CD4-positive, alpha-beta T cell treated with Interleukin-12 subunit alpha and Interleukin-12 subunit beta, for 1 hour (primary cell): ENCODE measurements at places on chromosomes 7 and 10.
A peak's percentile ranks its signal among the peaks of the same experiment; 100 is the strongest.

DNA sequence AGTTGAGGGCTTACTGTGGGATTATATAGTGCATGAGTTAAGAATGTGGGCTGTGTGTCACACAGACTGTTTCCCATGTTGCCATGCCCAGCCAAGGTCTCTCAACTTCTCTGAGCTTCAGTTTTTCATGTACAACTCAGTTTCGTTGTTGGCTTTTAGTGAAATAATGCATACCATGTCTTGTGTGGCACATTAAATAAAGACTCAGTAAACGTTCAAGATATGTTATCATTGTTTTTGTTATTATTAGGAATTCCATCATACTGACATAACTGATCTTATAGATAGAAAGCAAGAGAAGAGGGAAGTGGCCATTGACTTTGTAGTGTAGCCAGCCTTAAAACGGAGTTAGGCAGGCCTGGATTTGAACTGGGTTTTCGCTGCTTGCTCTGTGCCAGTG, 2.9 kb downstream of the CDK14 start:
- DNase-seq, result no peak

- no peak for DNase-seq
Measured at GRCh38 chr7:127885843-127886242, 145.4 kb downstream of the LRRC4 start.

GRCh38 chr7:20038676-20039075, 178.5 kb downstream of the MACC1 start:
- no peak for DNase-seq

GRCh38 chr10:95474228-95475002, 86.8 kb downstream of the SORBS1 start:
- no peak for DNase-seq

GRCh38 chr7:77826300-77826699, 27.7 kb downstream of the PHTF2 start:
- no peak for DNase-seq

DNA sequence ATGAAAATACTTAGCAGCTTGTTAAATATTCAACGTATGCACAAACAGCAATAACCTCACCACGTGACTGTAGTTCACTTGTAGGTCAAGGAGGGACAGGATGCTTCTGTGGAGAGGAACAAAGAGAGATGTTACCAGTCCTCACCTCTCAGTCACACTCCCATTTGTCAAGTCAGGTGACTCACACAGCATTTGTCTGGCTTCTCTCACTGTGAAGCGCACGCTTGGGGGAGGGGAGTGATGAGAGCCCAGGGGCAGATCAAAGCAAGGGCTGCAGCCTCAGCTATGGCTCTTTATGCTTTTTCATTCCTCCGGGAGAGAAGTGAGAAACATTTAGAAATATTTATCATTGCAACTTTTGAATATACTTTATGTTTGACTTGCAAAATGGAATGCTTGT, 2.9 kb upstream of the RBM20 start:
- DNase-seq, result peak; percentile 24

DNA sequence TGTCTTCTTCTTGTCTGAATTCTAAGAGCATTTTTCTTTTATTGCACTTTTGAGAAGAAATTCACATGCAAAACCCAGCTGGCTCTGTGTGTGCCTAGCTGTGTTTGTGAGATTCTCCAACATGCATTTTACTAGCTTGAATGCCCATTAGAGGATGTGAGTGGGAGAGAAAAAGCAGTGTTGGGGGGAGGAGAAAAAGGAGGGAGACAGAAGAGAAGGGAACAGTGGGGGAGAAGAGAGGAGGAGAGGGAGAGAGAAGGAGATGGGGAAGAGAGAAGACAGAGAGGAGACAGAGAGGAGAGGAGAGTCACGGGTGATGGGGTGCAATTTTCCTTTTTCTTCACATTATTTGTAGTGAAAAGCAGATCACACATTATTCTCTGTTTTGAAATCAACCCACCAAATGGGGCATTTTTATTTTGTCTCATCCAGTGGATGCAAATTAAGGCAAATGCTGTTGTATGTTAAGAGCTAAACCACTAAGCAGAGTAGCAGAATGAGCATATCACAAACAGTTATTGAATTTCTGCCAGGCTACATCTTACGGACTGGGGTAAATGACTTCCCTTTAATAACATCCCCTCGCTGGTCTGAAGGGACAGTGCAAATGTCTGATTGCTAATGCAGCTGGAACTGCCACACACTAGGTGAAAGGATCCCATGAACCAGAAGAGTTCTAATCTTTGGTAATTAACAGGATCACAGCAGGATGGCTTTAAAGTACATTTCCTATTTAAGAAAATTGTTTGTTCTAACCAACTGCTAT, 849 bp downstream of the LRRN3 start:
- DNase-seq, result no peak

DNA sequence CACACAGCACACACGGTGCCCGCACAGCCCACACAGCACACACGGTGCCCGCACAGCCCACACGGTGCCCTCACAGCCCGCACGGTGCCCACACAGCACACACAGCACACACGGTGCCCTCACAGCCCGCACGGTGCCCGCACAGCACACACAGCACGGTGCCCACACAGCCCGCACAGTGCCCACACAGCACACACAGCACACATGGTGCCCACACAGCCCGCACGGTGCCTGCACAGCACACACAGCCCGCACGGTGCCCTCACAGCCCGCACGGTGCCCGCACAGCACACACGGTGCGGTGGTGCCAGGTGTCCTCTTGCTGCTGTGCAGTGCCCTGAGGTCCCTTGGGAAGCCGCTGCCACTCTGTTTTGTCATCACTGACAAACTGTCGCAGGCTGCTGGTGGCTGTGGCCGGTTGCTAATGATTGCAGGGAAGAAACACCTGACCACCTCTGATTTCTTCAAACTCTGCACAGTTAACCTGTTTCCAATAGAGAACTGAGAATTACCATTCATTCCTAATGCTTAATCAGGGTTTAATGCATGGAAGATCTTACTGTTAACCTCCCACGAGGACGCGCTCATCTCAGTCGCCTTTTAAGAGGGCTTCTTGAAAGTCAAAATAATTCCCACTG, 66.9 kb downstream of the GLRX3 start:
- no peak for DNase-seq

DNA sequence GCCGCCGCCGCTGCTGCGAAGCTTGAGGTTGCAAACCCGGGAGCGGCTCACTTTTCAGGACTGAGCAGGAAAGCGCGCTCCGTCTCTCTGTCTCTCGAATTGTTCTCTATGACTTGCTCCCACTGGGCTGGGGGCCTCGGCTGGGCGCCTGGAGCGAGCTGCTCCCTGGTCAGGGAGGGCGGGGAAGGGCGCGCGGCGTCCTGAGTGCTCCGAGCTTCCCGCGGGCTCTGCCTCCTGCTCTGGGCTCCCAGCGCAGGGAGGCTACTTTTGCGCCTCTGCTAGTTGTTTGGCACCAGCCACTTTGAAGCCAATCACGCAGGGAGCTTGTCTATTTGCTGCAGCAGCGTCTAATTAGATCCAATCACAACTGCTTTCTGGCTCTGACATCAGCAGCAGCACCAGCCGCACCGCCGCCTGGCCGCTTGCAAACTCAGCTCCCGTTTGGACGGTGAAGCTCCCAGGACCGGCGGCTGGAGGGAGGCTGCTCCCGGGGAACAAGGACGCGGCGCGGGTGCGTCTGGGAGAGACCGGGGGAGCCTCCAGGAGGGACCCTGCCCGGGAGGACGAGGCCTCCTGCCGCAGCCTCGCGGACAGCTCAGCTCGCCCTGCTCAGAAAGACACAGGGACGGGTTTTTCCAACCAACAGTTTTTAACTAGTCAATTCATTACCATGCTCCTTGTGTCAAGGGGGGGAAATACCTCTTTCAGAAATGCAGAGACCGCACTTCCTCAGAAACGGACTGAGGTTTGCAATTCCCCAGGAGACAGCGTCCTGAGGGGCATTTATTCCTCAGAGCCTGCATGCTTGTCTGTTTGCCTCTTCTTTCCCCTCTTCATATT, at the start of gene ADARB2:
TSS of gene ADARB2 (minus strand) at position 304 of the 840 bp plus-strand sequence.
- DNase-seq, result no peak

DNA sequence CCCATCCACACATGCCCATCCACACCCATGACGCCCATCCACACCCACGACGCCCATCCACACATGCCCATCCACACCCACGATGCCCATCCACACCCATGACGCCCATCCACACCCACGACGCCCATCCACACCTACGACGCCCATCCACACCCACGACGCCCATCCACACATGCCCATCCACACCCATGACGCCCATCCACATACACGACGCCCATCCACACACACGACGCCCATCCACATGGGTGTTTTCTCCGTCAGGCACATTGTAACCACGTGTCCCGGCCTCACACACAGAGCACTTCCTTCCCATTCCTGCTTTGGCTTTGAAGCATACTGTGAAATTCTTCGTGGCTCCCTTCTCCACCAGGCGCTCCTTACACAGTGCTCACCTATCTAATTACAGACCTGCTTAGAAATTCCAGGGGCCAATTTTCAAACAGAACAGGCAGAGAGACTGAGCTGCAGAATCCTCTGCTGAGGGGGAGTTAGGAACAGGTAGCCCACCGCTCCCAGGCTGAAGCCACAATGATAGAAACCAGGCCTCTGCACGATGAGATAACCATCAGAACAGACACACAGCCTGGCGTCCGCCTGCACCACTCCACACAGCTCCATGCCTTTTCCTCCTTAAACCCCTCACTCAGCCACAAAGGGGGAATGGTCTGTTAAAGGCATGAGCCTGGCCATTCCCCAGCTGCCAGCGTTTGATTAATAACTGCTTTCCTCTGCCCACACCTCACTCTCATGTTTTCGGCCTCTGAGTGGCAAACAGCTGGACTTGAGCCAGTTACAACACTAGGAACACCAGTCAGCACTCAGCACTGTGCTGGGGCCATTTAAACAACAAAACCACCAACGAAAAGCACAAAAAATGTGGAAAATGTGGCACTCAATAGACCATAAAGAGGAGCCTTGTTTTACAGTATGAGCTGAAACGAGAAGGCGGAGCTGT, 501.6 kb downstream of the PTPRN2 start:
- no peak for DNase-seq

- DNase-seq, result no peak
Measured at GRCh38 chr10:51964630-51965029, 265.2 kb upstream of the CSTF2T start.

DNA sequence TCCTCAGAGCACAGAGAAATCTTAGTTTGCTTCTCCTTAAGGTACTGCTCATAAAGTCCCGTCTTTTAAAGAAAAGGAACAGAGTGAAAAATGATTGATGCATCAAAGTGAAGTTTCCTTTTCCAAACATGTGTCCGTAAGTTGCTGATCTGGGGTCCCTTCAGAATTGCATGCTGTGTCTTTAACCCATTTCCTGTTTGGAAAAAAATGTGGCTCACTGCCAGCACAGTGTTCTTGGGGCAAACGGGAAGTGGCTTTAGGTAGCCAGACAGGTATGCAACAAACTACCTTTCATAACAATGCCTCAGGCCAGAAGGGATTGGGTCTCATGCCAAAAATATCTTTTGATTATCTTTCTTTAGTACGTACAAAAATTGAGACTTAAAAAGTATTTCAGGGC, 50.9 kb downstream of the TFAM start:
- DNase-seq, result no peak

DNA sequence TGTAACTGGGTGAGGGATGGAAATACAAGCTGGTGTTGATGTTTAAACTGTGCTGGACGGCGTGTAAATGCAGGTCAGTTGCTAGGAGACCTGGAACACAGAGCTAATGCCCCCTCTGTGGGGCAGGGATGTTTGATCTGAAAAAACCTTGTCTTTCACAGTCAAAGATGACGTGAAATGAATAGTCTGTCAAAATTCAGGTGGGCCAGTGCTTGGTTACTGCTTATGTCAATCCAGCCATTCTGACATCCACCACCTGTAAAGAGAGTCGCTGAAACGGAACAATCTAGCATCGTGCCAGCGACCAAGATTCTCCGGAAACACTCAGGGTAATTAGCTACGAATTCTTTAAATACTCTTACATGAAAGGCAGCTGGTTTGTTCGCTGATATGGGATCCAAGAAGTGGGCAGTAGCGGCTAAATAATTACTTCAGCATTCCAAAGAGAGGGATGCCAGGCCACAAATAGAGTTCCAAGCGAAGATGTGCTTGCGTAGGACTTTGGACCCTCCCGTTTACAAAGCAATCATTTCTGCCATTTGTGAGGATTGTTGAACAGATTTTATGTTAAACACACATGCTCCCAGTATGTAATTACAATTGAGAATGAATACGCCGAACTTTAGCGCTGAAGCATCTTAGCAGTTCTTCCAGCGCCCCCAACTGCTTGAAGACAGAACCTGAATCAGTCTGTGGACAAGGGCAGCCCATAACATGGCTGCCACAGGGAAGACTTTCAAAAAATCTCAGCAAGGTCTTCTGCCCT, 7.3 kb upstream of the ASB4 start:
- DNase-seq, result no peak

- DNase-seq, result no peak
Measured at GRCh38 chr10:27626890-27627289, 118.7 kb downstream of the MKX start.

- DNase-seq, result no peak
Measured at GRCh38 chr10:74543276-74543675, 283.1 kb upstream of the KAT6B start.

DNA sequence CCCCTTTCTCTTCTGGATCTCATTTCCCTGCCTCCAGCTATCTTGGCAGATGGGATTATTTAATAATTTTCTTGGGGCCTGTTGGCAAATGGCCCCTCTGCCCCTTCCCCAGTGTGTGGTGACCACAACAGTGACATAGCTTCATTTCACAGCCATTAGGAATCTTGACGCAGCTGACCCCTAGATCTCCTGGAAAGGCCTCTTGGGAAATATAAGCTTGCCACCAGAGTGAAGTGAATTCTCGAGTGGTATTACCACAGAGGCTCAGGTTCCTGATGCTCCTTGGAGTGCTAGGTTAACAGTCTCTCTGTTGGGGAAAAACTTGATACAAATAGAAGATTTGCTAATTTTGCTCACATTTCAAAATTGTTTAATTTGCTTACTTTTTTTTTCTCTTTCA, 57.8 kb downstream of the AUTS2 start:
- DNase-seq, result no peak

GRCh38 chr10:17022896-17023295, 106.7 kb downstream of the CUBN start:
- no peak for DNase-seq

GRCh38 chr10:132986076-132986475, 43.7 kb upstream of the CFAP46 start:
- DNase-seq, result no peak

- DNase-seq, result no peak
Measured at GRCh38 chr7:587767-588166, 68.1 kb upstream of the PDGFA start.

DNA sequence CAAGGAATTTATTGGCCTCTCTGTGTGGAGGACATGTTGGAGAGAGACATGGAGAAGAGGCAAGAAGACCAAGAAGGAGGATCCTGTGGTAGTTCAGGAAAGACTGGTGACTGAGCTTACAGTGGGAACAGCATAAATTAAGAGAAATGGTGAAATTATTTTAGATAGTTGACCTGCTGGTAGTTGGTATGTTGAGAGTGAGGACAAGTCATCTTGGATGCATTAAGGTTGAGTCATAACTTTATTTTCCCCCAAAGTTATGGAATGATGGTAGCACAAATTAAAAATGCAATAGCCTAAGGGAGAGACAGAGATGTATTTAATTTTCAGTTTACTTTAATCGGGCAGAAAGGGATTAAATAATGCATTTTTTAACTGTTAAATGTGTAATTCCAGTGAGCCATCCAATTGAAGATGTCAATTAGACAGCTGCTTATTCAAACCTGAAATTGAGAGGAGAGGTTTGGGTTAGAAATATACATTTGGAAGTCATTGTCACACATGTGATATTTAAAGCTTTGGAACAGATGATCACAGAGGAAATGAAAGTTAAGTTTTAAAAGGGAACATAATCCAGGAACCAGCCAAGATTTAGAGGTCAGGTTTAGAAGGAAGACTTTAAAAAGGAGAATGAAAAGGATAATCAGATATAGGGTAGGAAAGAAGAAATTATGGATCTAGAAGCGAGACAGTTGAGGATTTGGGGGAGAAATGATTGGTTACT, 80.6 kb downstream of the DGKB start:
- DNase-seq, result no peak
